ENCODE measurements at places on chromosomes 16 and 17.

- DNase-seq = no peak
Measured at GRCh38 chr16:79628501-79628975, 28.0 kb upstream of the MAF start.

GRCh38 chr17:4772235-4772613, 538 bp downstream of the TM4SF5 start:
- DNase-seq = no peak

GRCh38 chr17:58335779-58336455, 7.3 kb upstream of the TSPOAP1 start:
- DNase-seq = no peak

DNA sequence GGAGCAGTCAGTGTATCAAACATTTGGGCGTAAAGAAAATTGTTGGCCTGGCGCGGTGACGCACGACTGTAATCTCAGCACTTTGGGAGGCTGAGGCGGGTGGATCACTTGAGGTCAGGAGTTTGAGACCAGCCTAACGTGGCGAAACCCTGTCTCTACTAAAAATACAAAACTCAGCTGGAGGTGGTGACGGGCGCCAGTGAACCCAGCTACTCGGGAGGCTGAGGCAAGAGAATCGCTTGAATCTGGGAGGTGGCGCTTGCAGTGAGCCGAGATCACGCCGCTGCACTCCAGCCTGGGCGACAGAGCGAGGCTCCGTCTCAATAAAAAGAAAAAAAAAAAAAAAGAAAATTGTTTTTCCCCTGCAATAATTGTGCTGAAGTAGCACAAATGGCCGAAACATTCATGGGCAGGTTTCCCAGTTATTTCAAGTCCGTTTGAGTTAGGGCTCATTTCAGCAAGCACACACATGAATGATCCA, 1.4 kb downstream of the GCSH start:
- DNase-seq = no peak

GRCh38 chr16:21710938-21711337, 47.2 kb downstream of the OTOA start:
- no peak for DNase-seq
